ENCODE measurements at places on chromosomes 1 and 21.

- no peak for DNase-seq
Measured at GRCh38 chr21:33236766-33237165, 7.0 kb downstream of the IFNAR2 start.

- DNase-seq = no peak
Measured at GRCh38 chr1:81142099-81142826, 658.5 kb upstream of the ADGRL2 start.

GRCh38 chr1:161482610-161483009 is 22.6 kb upstream of the FCGR2A start:
- DNase-seq = no peak

DNA sequence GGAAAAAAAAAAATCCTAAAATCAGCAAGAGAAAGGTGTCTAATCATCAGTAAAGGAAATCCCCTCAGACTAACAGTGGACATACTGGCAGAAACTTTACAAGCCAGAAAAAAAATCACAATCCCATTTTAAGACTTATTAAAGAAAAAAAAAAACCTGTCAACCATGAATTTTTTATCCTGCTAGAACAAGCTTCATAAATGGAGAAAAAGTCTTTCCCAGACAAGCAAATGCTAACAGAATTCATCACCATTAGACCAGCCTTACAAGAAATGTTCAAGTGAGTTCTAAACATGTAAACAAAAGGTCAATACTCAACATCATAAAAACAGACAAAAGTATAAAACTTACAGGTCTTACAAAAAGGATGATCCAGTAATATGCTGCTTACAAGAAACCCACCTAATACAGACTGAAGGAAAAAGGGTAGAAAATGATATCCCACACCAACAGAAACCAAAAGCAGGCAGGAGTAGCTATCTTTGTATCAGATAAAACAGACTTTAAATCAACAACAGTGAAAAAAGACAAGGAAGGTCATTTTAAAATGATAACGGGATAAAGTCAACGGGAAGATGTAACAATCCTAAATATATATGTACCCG is 129.6 kb downstream of the EVI5 start:
- DNase-seq = no peak

- DNase-seq = peak; percentile 51
Measured at GRCh38 chr1:207798847-207799246, 47.0 kb downstream of the CD46 start.

- DNase-seq = peak; percentile 87
Measured at GRCh38 chr1:207890136-207890738, 20.7 kb downstream of the CD34 start.

- DNase-seq = no peak
Measured at GRCh38 chr1:81505831-81506230, 294.9 kb upstream of the ADGRL2 start.

GRCh38 chr1:170562646-170563338 is 30.8 kb downstream of the GORAB start:
- peak; percentile 70 for DNase-seq

DNA sequence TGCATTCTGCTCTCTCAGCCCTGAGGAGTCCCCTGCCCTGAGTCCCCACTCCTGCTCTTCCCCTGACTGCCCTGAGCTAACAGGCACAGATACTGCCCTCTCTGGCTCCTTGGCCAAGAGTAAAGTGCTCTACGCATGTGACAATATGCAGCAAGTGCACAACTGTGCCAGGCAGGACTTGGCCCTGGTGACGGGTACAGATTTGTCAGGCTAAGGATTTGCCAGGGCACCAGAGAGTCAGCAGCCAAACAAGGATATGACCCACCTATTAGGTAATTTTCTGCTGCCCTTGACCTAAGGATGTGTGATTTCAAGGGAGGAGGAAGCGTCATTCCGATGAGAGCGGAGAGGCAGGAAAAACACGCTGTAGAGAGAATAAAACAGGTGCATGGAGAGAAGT is 339.0 kb downstream of the PTPRU start:
- DNase-seq = no peak

- DNase-seq = no peak
Measured at GRCh38 chr1:182897696-182898095, 55.3 kb downstream of the SHCBP1L start.

GRCh38 chr1:221698579-221699349 is 43.1 kb downstream of the DUSP10 start:
- DNase-seq = no peak

GRCh38 chr21:33199516-33200217 is 30.1 kb upstream of the IFNAR2 start:
- DNase-seq = peak; percentile 91

DNA sequence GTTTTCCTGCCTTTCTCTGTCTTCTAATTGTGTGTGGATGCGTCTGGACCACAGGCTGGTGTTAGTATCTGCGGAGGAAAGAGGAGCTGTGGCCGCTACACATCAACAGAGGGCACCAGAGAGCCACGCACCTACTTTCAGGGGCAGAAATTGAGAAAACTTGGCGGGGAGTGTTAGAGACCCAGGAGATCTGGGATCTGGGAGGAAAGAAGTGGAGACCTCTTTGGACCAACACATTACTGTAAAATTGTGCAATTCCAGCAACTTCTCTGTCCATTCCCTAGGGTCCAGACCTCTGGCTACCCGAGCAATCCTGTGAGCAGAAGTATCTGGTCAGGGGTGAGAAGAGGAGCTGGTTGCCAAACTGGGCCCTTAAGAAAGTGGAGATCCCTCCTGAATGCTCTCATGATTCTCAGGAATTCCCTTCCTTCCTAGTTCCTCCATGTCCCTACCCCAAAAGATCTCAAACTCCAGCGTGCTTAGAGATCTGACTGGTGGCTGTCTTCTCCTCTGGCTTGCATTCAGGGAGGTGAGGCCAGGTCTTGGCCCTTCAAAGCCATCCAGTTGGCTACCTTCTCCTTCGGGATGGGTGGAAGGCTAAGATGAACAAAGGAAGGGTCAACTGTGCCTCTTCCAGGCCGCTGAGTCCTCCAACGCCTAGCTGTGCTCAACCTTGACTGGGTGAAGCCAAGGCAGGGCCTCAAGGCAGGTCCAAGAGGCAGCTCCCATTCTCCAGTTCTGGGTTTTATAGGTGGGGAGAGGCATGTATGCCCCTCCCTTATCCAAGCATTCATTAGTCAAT is 1.2 kb upstream of the KIRREL1 start:
- DNase-seq = peak; percentile 85

GRCh38 chr1:26540351-26540750 is 10.8 kb downstream of the RPS6KA1 start:
- DNase-seq = no peak

GRCh38 chr1:72649991-72650390 is 367.7 kb upstream of the NEGR1 start:
- peak; percentile 54 for DNase-seq

- DNase-seq = no peak
Measured at GRCh38 chr1:67522793-67523192, 92.6 kb upstream of the SERBP1 start.

GRCh38 chr1:11654137-11654938 is at the start of the genes FBXO2 and FBXO44:
TSS of gene FBXO2 (minus strand) at chr1:11654429. CDS start at chr1:11654340, 89 bp downstream.
TSS of gene FBXO44 (plus strand) at chr1:11654877. CDS start at chr1:11655836, 959 bp downstream.
- peak; percentile 55 for DNase-seq

DNA sequence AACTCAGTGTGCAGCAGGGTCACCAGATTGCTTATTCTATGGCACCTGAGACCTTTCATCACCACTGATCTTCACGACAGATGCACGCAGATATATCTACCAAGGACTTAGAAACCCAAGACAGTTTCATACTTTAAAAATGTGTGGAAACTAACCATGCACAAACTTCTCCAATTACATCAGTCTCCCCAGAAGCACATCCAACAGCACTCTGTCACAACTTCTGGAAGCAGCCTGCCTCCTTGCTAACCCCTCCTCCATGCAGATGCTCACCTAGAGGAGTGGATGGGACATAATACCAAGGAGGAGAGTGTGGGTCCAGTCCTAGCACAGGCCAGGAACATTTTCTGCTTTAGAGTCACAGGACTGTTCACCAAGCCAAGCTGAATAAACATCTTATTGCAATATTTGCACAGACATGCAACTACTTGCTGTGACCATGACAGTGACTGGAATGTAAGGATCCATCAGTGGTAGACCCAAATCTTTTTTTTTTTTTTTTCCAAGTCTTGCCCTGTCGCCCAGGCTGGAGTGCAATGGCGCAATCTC is 69.4 kb downstream of the HIVEP3 start:
- no peak for DNase-seq

- no peak for DNase-seq
Measured at GRCh38 chr1:153032677-153033308, 1.8 kb downstream of the SPRR1B start.

DNA sequence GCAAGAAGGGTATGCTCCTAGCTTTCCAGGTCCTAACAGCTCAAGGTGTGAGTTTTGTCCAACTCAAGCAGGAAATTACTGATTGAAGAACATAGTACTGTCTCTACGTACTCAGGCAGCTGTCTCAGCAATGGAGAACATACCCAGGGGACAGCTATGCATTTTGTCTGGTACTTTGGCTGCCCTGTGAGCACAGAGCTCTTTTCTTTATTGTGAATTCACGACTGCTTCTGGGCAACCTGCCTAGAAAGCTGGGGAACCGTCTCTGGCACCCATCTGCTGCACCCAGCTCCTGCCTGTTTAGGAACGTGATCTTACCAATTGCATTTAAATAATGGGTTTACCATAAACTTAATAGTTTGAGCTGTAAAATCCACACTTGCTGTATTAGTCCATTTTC is 258.1 kb downstream of the HHAT start:
- no peak for DNase-seq

DNA sequence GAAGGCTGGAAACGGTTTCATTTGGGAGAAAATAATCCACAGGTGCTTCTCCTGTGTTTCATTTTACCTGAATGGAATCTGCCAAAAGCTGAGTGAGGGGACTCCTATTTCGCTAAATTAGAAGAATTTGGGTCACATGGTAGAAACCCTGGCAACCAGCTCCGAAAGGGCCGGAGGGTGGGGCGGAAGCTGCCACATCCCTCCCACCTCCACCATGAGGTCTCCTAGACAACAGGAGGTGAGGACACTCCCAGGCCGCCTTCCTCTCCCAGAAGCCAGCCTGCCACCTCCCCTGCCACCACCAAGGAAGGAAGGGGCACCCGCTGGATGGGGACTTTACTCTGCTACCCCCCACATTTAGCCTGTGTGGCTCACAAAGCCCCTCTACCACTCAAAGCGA is 199.9 kb upstream of the ZC3H12A start:
- no peak for DNase-seq

- DNase-seq = no peak
Measured at GRCh38 chr21:45432575-45433255, 27.8 kb downstream of the COL18A1 start.

DNA sequence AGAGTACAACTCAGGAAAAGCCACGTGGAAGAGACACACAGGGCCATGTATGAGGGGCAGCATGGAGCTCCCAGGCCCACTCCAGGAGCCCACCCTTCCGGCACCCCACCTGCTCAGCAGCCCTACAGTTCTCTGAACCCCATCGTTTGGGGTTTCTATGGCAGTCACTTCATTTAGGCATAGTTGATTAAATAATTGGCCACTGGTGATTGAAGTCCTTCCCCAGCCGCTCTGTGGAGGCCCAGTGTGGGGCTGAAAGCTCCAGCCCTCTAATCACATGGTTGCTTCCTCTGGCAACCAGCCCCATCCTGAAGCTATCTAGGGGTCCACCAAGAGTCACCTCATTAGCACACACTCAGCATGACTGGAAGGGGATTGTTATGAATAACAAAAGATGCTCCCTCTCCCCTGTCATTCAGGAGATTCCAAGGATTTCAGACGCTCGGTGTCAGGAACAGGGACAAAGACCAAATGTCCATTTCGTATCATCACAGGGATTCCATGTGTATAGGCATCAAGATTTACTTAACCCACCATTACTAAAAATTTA is 12.2 kb upstream of the S100A7A start:
- DNase-seq = no peak

GRCh38 chr1:43354936-43355335 is 3.8 kb upstream of the CDC20 start:
- no peak for DNase-seq

GRCh38 chr1:156789621-156790318 is 22.4 kb downstream of the PRCC start:
- no peak for DNase-seq

DNA sequence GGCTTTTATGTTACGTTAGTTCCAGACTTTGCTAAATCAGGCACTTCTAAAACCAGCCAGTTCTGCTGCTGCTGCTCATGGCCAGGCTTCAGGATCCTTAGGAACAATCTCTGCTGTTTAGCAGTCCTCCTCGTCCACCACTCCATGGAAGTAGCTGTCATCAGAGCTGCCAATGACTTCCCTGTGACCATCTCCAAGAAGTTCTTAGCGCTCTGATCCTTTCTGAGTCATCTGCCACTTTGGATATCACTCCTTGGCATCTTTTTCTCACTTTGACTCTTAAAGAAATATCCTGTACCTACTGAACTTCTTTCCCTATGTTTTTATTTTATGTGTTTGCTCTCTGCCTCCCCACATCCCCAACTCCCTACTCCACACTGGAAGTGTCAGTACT is 14.7 kb upstream of the IRF2BP2 start:
- no peak for DNase-seq

GRCh38 chr1:247908766-247909165 is 11.3 kb upstream of the OR2T8 start:
- no peak for DNase-seq

GRCh38 chr1:52877554-52877953 is 35.0 kb downstream of the ZYG11A start:
- DNase-seq = no peak

GRCh38 chr1:175373786-175374623 is 181.4 kb upstream of the KIAA0040 start:
- DNase-seq = peak; percentile 35

- peak; percentile 28 for DNase-seq
Measured at GRCh38 chr1:11407301-11407994, 71.5 kb upstream of the DISP3 start.

DNA sequence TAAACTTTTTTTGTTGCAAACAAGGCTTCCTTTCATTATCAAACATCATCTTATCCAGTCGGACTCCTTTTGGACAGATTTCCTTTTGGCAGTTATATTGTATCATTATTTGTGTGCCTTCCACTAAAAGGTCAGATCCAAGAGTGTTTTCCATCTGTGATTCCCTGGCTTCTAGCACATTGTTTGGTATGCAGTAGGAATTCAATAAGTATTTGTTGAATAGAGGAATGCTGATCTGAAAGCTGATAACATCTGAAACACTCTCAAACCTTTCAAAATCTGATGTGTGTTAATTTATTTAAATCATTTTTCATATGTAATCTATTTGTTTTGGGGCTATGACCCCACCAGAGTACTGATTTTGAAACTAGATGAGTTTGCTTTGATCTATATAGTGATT is 39.0 kb downstream of the NDC1 start:
- no peak for DNase-seq

Measured in femur (tissue), 1 donor.